Right ventricle myocardium inferior (tissue), 1 donor: ENCODE measurements at places on chromosomes 1 and 21.

DNA sequence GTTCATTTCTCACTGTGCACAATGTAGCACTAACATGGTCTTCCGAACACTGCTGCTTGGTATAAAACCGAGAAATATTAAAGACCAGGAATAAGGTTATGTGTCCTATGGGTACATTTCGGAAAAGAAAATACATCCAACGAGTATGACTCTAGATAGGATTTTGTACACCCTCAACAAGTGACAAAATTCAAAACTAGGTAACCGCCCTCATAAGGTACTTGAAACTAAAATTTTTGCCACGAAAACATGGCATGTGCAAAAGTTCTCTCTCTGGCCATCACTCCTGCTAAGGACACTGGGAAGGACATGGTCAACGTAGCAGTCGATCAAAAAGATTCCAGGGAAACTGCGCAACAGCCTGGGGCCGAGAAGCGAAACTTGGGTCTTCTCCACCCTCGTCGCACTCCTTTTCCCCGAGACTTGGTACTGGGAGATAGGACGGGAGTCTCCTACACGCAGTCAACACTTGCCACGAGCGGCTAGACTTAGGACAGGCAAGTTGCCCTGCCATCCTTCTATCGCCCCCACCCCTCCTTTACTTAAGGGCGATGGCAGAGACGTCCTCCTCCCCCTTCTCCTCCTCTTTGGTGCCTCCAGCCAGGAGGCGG lies 338 bp upstream of the TOR1AIP1 start:
- DNase-seq = no peak

GRCh38 chr1:26259005-26259404 lies 20.9 kb upstream of the SH3BGRL3 start:
- no peak for DNase-seq

- no peak for DNase-seq
Observed at GRCh38 chr1:118688891-118689290, 299.3 kb downstream of the TBX15 start.

DNA sequence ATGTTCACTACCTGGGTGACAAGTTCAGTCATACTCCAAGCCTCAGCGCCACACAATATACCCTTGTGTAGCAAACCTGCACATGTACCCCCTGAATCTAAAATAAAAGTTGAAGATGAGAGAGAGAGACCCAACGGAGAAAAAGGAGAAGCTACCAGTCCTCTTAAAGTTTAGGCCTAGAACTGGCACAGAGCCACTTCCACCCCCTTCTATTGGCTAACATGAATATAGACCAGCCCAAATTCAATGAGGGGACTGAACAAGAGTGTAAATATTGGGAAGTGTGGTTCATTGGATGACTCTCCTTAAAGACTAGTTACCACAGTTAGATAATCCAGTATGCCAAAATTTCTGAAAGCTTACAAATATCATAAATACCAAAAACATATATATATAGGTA lies 139.9 kb upstream of the ATP1B1 start:
- DNase-seq = no peak

GRCh38 chr1:11013160-11013531 lies 692 bp downstream of the TARDBP start:
- no peak for DNase-seq

DNA sequence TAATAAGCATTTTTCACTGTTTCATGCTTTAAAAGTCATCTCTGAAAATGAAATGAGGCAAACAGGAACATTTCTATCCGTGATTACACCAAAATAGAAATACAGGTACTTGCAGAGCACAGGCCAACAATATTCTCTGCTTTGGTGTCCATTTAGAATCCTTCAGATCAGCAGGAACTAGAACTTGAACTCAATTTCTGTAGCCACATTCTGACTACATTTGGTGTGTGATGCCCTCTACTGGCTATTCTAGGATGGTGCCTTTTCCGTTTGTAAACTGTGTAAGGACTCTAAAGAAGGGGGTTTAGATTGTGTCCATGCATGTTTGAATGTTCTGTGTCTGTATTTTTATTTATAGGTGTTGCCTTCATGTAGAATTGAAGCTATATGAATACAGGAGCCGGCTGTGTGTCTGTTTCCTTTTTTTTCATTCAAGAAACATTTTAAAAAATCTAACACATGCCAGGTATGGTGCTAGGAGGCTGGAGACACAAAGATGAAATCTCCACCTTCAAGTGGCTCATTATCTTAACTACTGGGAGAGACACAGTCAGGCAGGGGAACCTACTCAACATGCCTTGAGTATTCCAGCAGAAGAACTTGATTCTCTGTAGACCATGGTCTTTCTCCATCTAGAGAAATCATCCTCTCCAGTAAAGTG lies 7.6 kb upstream of the ZNF326 start:
- DNase-seq = no peak

GRCh38 chr21:36180963-36181362 lies 24.3 kb downstream of the DOP1B start:
- DNase-seq = no peak

- no peak for DNase-seq
Observed at GRCh38 chr1:234107416-234108021, 203.0 kb downstream of the SLC35F3 start.

DNA sequence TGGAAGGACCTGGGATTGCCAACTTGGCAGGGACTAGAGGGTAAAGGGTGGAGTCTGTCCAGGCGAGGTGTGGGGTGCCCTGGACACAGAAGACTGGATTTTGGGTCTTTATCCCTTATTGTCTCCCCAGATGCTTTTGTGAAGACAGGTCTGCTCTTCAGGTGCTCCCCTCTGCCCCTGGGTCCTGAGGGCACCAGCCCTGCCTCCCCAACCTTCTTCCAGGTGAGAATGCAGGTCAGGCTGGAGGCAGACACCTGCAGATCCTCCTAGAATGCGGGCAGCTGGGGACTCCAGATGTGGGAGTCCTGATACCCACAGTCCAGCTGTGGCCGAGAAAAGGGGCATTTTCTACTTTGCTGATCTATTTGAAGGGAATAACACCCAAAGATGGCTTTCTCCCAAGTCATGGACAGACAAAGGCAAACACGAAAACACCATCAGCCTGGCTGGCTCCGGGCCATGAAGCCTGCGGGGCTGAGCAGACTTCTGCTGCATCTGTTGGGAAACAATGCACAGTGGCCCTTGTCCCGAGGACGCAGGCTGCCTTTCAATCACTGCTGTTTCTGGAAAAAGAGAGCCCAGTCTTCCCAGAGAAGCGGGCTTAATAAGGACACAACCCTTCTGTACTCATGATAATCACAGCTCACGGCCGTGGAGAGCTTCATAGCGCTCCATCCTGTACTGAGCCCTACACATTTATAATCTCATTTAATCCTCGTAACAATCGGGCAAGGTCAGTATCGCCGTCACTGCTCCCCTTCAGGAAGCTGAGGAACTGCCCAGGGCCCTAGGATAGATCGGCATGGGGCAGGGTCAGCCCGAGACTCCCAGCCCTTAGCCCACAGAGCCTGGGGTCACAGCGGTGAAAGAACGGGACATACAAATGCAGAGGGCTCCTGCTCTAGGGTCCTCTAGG lies 62.0 kb upstream of the ABCG1 start:
- DNase-seq = no peak
